ENCODE measurements at places on chromosomes 4 and X.

DNA sequence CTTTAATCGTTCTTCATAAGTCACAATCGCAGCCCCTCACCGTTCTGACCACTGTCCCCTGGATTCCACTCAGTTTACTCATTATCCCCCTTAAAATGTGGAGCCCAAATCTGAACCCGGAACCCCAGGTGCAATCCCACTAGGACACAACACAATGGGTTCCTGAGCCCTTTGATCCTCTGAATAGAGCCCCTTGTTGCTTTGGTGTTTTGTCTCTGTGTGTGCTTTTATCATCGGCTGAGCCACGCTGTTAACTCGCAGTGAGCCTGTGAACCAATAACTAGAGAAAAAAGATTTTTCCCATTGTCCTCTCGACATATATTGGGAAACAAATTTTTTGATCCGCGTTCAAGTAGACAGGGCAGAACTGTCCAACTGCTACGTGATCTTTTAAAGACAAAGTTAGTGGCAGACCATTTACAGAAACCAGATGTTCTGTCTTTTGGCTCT, 617 bp upstream of the PDHA1 start:
- DNase-seq = no peak

DNA sequence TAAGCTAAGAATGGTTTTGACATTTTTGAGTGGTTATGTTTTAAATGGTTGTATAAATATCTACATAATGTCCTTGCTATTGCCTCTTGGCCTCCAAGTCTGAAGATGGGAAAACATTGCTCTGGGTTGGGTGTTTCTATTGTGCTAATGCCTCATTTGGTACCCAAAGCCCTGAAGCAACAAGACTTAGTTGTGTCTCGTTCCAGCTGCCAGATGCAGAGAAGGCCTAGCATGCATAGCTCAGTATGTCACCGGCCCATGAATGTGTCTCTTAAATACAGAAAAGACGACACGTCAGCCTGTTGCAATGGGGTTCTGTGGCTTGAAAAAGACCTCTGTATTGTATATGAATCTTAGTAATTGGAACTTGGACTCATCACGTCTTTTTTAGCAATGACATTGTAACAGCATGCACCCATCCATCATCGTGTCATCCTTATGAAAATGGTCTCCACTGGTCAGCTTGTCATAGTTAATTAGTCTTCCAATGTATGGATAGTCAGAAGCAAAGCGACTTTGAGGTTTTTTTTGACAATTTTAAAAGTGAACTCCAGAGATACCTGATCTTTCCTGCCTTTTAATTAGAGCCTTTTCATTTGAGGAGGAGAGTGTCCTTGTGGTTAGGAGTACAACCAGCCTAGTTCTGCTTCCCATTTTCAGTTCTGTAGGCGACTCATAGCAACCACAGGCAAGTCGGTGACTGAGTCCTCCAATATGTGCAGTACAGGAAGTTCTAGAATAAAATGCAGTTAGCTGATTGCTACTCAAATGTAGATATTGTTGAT, 126.4 kb upstream of the GATB start:
- DNase-seq = no peak

- DNase-seq = no peak
Measured at GRCh38 chr4:25927361-25928195, 13.6 kb downstream of the SMIM20 start.

GRCh38 chrX:17500145-17500579, 125.2 kb downstream of the NHS start:
- DNase-seq = no peak

GRCh38 chr4:31662951-31663350, 942.8 kb downstream of the PCDH7 start:
- DNase-seq = no peak

DNA sequence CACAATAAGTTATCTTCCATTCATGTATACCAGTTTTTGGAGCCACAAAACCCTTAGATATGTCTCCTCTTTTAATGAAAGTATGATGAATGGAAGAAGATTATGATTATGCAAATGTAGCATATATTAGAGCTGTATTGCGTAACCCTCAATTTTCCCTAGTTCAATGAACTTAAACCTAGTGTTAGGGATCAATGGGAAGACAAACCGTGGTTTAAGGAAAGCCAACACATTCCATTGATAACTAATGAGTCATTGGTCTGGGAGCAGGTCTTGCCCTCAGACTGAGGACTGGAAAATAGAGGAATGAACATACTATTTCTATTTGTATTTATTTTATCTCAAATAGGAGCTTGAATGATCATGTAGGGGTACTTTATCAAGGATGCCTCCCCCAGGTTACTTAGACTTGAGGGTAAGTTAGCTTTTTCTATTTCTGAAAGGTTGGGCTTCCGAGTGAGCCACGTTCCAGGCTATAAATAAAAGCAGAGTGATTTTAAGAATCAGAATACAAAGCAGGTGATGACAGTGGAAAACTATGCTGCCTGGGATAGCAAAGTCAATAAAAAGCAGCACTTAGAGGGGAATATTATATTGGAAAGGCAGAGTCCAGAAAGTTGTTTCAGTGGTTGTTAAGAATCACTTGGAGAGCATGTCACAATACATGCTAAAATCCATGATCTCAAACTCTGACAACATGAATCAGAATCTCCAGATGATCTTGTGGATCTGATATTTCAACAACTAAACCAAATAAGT, 356.0 kb downstream of the ADAM29 start:
- no peak for DNase-seq

- no peak for DNase-seq
Measured at GRCh38 chr4:147355032-147355656, 125.8 kb upstream of the EDNRA start.

- DNase-seq = no peak
Measured at GRCh38 chrX:63434665-63435064, 83.5 kb upstream of the SPIN4 start.

- no peak for DNase-seq
Measured at GRCh38 chrX:105314458-105314857, 94.0 kb upstream of the TEX13A start.

- no peak for DNase-seq
Measured at GRCh38 chr4:137685357-137685756, 153.1 kb upstream of the PCDH18 start.

GRCh38 chrX:108312011-108312410, 126.2 kb downstream of the COL4A6 start:
- no peak for DNase-seq

DNA sequence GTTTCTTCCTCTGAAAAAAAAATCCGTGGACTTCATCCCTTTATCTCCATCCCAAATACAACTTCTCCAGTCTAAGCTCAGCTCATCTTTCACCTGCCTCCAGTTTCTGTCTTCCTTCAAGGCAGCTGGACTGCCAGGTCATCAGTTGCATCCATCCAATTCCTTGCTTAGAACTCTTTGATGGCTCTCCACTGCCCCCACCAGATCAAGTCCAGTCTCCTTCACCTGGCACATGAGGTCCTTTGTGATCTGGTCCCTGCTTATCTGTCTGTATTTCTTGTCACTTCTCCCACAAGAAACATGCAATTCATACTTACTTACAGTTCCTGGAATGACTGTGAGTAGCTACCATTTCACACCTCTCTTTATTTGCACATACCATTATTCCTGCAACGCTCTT, 33.8 kb downstream of the OTUD6A start:
- no peak for DNase-seq

- DNase-seq = no peak
Measured at GRCh38 chr4:54542540-54543041, 115.2 kb upstream of the KIT start.

DNA sequence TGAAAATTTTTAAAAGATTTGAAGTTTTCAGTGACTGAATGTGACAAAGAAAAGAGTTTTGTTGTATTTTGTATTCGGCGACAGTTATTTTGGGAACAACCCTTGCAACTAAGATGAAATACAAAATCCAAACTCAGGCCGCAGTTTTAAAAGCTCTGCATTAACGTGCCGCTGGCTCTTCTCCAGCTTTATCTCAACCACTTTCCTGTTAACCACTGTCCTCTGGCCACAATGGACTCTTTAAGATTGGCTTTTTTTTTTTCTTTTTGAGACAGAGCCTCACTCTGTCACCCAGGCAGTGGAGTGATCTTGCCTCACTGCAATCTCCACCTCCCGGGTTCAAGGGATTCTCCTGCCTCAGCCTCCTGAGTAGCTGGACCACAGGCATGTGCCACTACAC, 22.1 kb upstream of the AMTN start:
- DNase-seq = no peak

- DNase-seq = no peak
Measured at GRCh38 chr4:81137446-81137845, 77.6 kb downstream of the PRKG2 start.

GRCh38 chr4:109234596-109234995, 67.9 kb downstream of the COL25A1 start:
- DNase-seq = no peak

DNA sequence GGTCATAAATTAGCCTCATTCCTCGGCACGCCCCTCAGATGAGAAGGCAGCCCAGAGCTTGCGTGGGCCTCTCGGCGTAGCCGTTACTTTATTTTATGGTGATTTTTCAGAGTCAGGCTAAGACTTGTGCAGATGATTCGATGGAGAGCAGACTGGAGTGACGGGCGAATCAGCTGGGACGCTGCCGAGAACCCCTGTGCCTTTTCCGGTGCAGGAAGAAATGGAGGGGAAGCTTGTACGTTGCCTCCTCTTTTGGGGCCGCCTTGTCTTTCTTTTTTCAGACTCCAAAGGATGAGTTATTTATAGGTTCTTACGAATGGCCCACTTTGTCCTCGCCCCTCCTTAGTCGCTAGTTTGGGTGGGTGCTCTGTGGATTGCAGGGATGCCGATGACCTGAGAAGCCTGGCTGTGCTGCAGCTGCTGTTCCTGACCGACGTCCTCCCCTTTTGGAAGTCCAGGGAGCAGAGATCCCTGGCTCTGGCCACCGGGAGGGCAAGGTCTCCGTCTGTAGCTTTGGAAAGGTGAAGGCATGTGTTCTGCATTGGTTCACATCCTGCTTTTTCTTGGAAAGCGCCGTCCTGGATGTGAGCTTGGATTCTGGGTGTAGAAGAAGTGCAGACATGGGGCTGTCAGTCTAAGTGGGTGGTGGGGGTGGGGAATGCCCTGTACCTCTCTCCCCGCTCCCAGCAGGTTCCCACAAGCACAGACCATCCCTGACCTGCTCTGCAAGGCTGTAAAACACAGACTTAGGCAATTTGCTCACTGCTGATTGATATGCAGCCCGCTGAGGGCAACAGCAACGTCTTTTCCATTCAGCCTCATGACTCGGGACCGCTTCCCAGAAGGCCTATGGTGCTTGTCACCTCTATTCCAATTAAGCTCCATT, 9.3 kb downstream of the SORCS2 start:
- no peak for DNase-seq

GRCh38 chr4:186808630-186809018, 85.0 kb upstream of the FAT1 start:
- no peak for DNase-seq

DNA sequence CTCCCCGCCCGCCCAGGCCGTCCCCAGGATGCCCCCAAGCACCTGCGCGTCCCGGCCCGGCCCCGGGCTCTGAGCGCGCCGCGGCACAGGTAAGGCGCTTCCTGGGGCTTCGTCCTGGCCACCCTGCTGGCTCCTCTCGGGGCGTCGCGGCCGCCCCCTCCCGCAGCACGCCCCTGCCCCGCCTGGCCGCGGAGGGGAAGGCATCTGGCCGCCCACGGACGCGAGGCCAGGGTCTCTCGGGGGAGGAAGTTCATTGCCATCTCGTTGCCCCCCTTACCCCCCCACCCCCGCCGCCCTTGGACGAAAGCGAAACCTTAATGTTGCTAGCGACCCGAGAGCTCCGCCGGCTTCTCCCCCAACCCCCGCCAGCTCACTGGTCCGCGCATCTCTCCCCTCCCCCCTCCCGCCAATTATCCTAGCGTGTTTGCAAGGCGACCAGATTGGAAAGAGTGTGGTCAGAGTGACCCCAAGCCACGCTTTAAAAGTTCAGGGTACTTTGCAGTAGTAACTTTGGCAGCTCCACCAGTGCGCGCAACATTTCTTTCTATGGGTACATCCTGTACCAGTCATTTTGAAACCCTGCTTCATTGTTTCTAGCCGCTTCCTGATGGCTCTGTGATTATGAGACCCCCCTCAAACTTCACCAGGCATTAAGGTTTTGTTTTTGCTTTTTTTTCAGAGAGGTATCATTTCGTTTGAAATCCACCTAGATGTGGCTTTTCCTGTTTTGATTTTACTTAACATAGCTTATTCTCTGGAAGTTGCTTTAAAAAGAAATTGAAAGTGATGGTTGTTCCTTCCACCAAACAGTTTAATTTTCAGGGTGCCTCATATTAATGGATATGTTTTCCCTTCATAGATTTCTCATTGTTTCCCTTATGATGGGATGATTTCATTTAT, 626 bp downstream of the TBC1D1 start:
- peak; percentile 55 for DNase-seq

DNA sequence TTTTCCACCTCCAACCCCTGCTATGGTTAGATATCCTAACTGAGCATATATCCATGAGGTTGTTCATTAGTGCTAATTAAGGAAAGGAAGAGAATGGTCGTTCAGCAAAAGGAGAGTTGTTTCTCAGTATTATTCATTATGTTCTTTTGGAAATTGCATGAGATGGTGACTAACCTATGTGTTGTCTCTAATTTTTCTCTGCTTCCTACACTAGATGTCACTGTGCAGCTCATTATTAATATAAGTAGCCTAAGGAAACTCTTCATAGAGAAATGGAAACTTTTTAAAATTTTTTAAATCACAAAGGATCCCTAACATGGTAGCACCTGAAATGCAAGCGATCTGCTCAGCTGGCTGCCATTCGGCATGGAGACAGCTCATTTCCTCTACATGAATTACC, 67.7 kb upstream of the FAM9A start:
- DNase-seq = no peak

DNA sequence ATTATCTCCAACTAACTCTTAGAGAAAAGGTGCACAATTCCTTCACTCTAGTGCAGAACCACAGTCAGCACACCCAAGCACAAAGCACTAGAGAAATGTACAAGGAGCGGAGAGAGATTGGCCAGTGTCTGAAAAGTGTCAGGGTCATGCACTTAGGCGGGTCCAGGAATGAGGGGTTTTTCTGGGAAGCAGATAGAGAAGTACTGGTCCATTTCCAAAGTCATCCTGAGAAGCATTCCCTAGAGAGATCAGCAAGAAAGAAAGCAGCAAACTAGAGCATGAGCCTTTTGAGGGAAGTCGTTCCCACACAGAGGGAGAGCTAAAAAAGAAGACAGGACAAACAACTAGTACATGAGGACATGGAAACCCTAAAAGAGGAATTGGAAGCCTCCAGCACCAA, 168.1 kb upstream of the MAP3K15 start:
- no peak for DNase-seq

DNA sequence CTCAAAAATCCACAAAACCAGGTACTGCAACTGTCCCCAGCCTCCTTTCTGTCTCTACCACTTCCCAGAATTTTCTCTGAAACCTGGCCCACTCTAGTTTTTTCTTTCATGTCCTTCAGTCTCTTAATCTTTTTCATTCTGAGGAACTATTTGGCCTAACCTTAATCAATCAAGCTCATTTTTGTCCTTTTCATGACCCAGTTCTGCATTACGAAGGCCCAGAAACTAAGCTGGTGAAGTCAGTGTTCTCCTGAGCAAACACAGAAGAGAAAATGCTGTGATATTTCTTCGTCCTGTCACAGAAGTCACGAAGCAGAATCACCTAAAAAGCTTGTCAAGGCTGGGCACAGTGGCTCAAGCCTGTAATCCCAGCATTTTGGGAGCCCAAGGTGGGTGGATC, 131.7 kb upstream of the EDNRA start:
- DNase-seq = no peak
